HT-29 (cell line): ENCODE measurements at places on chromosomes 3 and 15. TPM values are rescaled to one million over a fixed set of nuclear protein-coding genes. Genes with fewer than 3 reads are reported as not detected.

The CASR gene
- not detected in 2 replicates for total RNA-seq

The A4GNT gene
- total RNA-seq, result not detected in 2 replicates

The HTR3E gene
- not detected in 2 replicates for total RNA-seq

The PRR20G gene
- total RNA-seq, result not detected in 2 replicates

The LCTL gene
- total RNA-seq, result not detected in 2 replicates

The ASB14 gene
- not detected in 2 replicates for total RNA-seq

The DLEC1 gene
- 0.58 and 0.94 TPM in 2 replicates for total RNA-seq

The AADACL2 gene
- total RNA-seq, result not detected in 2 replicates

The CPOX gene
- 28.8 and 31.4 TPM in 2 replicates for total RNA-seq

- DNase-seq, result no peak
Observed at GRCh38 chr15:92650256-92650655, 5.3 kb downstream of the FAM174B start.

DNA sequence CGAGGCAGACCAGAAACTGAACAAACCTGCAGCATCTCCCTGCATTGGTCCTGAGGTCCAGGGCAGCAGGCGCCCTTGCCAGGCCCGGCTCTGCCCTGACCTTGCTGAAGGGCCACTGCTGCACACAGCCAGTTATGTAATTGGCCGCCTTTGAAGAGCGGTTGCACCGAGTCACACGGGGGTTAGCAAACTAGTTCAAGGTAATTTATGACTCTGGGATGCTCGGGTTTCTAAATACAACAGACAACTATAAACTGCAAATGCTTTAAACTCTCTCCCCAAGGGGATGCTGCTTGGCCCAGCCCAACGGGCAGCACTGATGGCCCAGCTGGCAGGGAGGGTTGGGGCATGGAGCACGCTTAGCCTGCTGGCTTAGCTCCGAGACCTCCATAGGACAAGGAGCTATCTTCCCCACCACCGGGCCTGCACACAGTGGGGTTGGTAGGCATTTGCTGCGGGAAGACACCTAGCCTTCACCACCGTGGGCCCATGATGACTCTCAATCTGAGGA, 60.3 kb upstream of the IQSEC1 start:
- no peak for DNase-seq

- DNase-seq, result peak; percentile 53
Observed at GRCh38 chr15:98865397-98866339, 141.9 kb downstream of the PGPEP1L start.

DNA sequence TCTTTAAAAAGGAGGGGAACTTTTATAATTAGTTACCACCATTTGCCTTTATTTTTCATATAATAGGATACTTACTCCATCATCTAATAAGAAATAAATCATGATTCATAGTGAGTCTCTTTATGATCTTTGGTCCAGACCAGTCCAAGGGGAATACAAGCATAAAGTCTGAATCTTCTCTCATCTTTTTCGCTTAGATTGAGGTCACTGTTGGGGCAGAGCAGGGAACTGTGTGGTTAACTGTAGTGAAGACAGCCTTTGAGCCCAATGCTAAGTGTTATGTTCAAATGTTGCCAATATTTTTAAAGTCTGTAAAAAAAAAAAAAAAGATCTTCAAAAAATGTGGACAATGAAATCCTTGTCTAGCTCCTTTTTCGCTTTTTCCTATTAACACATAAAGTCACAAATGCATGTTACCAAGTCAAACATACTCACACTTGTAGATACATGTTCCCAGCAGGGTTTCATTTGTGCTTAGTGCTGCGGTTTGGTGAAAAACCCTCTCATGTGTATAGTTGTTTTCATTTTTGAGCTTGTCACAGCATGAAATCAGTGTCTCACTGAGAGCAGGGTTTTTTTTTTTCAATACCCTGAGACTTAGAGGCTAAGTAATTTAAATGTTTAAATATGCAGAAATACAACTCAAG, 72.1 kb downstream of the EPHA3 start:
- DNase-seq, result no peak

GRCh38 chr3:142657033-142657432, 60.8 kb downstream of the PLS1 start:
- no peak for DNase-seq

- DNase-seq, result peak; percentile 36
Observed at GRCh38 chr3:125398952-125399351, 23.8 kb upstream of the ZNF148 start.

DNA sequence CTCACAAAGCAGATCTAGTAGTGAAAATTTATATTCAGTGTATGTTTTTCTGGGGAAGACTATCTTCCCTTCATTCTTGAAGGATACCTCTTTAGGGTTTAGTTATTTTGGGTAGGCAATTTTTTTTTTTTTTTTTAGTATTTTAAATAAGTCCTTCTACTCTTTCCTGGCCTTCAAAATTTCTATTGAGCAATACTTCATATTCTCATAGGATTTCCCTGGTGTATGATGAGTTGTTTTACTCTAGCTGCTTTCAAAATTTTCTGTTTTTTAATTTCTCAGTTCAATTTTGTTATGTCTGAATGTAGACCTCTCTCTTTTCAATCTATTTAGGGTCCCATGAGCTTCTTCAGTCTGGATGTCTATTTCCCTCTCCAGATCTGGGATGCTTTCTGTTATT, 74.3 kb upstream of the PLSCR4 start:
- DNase-seq, result no peak

DNA sequence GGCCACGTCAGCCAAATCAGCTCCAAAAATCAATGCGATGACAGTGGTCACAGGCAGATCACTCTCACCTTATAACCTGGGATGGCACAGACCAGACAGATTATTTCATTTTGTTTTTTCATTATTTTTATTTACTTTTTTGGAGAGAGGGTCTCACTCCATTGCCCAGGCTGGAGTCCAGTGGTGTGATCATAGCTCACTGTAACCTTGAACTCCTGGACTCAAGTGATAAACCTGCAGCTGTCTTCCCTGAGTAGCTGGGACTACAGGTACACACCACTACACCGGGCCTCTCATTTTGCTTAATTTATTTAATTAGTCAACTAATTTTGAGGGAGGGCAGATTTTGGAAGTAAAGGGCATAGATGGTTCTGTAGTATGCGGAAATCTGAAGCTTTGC, 51.2 kb upstream of the ICE2 start:
- no peak for DNase-seq

DNA sequence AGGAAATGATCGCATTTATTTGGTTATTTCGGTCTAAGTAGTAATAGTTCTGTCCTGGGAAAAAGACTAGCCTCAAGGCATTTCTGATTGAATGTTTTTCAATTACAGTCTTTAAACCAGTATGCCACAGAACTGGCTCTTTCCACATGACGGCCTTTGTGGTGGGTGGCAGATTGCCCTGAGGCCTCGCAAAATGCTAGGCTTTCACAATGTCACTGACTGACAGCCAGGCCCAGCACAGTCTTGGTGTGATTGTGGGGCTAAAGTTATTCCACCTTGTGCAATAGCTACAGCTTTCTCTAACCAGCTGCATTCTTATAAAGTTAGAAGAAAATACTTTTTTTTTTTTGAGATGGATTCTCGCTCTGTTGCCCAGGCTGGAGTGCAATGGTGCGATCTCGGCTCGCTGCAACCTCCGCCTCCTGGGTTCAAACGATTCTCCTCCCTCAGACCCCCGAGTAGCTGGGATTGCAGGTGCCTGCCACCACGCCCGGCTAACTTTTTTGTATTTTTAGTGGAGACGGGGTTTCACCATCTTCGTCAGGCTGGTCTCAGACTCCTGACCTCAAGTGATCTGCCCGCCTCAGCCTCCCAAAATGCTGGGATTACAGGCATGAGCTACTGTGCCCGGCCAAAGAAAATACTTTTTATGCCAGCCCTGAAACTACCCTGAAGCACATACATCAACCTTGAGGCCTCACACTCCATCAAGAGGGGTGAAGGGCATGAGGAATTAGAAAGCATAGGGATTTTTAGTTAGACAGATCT, 2.5 kb upstream of the ADIPOQ start:
- DNase-seq, result no peak

GRCh38 chr3:105158286-105158685, 208.4 kb upstream of the ALCAM start:
- DNase-seq, result no peak

GRCh38 chr15:67042551-67043142, 22.8 kb upstream of the SMAD3 start:
- DNase-seq, result peak; percentile 45

DNA sequence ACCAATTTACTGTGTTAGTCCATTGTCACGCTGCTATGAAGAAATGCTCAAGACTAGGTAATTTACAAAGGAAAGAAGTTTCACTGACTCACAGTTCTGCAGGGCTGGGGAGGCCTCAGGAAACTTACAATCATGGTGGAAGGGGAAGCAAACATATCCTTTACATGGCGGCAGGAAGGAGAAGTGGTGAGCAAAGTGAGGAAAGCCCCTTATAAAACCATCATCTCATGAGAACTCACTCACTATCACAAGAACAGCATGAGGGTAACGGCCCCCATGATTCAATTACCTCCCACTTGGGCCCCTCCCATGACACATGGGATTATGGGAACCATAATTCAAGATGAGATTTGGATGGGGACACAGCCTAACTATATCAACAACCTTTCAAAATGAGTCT, 20.2 kb downstream of the USF3 start:
- DNase-seq, result no peak

DNA sequence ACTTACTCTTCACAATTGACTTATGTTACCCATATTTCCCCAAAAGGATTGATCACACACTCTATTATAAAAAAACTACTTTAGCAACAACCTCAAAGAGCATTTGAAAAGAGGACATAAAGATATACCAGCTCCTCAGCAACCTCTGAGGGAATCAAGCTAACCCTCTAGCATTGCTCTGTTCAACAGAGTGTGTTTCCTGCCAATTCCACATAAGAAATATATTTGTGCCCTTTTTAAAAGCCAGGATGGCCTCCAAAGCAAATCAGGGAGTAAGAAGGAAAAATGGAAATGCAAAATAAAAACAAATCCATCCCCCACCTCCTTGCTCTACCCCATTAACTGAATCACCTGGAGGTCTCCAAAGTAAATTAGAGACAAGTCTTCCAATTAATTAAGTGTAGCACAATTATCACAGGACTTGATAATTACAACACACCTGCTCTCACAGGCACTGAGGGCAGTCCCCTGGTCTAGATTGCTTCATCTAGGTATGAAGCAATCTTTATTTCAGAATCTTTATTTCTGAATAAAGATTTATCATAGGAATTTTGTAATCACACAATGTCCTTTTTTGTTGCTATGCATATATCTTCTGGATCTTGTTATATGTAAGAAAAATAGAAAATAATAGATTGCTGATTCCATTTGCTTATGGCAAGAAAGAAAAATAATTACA, 34.8 kb downstream of the GPR176 start:
- no peak for DNase-seq
